ENCODE measurements at places on chromosomes 1 and 21.

DNA sequence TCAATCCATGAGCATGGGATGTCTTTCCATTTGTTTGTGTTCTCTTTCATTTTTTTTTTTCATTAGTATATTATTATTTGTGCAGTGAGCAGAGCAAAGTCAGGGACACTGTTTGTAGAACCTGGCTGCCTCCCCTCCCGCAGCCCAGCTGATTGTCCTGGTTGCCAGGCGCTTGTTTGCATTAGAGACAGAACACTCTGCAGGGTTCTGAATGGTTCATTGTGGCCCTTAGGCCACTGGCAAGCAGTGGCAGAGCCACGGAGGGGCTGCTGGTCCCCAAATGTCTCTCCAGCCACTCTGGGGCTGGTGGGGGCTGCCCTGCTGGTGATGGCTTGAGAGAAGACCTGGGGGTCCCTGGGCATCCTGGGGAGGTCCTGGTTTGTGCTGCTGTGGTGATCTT is 29.0 kb downstream of the ETS2 start:
- no peak for DNase-seq

- peak; percentile 23 for DNase-seq
Observed at GRCh38 chr1:9441451-9442133, 97.7 kb upstream of the SLC25A33 start.

DNA sequence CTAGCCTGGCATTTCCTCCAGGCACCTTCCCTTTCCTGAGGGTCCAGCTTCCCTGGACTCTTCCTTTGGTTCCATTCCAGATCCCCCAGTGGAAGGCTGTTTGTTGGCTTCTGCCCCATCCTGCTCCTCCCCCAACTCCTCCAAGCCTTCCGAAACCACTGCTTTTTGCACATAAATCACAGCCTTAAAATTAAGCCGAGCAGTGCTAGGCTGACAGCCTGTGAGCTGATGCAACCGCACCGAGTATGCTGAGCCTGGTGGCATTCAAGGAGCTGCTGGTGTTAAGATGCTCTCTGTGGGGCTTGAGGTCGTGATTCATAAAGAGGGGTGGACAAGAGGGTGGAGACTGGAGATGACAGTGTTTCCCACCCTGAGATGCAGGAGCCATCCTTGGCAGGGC is 266.6 kb upstream of the C1orf174 start:
- DNase-seq, result no peak

DNA sequence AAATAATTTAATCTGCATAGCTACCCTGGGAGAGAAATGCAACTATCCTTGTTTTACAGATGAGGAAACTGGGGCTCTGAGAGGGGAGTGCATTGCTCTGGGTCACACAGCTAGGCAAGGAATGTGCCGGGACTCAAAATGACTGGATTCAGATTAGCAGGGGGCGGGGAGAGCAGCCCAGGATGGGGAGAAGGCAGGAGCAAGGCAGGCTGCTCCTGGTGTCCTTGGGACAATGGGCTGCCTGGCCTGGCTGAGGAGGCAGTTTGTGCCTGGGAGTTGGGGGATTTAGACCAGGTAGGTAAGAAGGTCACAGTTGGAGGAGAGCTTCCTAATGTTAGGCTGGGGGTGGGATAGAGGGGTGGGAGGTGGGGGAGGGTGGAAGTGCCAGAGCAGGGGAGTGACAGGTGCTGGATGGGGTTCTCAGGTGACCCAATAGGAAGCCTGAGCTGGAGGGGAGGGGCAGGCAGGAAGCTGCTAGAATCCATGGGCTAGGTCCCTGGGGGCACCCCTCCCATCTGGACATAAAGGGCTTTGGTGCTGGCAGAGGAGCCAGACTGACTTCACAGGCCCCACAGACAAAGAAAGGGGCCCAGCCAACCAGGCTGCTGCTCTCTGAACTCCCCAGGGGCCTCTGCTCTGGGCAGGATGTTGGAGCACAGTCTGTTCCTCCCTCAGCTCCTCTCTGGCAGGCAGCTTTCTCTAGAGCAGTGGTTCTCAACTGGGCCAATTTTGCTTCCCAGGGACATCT is 29.0 kb downstream of the TRIM62 start:
- DNase-seq, result no peak

- DNase-seq, result no peak
Observed at GRCh38 chr21:25283720-25284119, 323.6 kb downstream of the MRPL39 start.

- peak; percentile 56 for DNase-seq
Observed at GRCh38 chr1:46131712-46132528, 509 bp downstream of the PIK3R3 start.

DNA sequence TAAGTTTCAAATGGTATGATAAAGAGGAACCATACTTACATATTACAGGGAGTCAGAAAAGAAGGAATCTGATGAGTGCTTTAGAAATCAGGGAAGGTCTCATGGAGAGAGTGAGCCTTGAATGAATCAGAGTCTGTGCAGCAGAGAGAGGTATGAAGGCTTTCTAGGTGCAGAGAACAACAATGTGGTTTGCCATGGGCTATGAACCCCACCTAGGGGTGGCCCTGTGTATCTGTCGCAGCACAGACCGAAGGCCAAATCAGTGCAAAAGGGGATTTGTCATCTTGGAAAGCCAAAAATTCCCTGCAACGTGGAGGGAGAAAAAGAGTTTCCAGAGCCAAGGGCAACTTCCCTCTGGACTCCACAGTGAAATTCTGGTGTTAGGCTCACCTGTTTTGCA is 3.5 kb downstream of the PAPPA2 start:
- no peak for DNase-seq

DNA sequence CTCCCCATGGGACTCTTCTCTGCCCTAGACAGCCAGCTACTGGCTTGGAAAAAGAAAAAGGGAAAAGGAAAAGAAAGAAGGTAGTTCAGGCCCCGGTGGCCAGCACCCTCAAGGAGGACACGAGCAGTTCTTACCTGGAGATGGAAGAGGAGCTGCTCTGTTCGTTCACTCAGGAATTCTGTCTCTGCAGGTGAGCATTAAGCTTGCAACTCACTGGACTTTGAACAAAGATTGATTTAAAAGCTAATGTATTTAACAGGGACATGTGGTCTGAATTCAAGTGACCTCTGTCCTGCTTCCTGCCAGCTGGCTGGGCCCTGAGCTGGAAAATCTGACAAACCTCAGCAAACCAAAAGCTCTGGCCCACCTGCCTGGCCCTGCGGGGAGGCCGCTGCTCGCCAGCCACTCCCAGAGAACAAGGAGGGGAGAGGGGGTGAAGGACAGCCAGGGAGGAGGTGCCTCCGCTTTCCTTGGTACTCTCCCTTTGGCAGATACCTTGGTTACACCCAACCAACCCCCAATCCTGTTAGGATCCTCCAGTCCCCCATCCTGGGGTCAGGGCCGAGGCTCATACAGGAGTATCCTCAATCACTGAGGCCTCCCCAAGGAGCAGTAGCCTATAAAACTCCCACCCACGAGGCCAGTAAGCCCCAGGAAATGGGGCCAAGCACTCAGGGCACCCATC is at the start of gene PDZK1:
TSS of gene PDZK1 (minus strand) at position 186 of the 685 bp plus-strand sequence. CDS start 19,347 bp downstream, outside the sequence.
- no peak for DNase-seq

DNA sequence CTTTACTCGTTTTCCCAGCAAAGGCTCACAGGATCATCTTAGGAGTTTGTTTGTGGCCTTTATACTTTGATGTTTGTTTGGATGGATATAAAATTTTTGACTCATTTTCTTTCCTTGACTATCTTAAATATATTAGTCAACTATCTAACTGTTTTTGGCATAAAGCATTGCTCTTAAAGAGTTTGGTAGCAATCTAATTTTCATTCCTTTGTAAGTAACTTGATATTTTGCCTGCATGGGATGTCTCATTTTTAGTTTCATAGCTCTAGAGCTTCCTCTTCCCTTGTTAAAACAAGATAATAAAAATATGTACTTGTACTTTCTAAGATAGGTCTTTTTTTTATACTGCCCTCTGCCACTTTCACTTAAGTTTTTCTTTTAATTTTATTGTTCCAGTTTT is 161.9 kb downstream of the MAGI3 start:
- DNase-seq, result no peak

DNA sequence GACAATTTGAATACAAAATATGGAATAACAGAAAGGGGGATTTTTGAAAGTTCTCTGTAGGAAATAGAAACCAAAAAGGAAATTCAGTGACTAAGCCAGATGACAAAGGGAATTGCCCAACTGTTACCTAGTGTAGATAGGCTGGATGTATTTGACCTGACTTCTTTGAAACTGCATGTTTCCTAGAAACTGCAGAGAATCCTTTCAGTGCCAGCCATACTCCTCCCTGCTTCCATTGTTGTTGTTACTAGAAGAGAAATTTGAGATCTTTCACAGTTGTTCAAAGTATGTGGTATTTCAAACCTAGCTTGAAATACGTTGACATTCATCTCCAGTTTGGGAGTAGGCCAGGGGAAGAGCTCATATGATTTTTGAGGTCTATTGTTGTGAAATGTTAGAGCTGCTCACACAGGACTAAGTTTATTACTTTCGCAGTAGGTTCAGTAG is 1.8 kb upstream of the GBP5 start:
- DNase-seq, result no peak

GRCh38 chr1:207893737-207894582 is 17.0 kb downstream of the CD34 start:
- no peak for DNase-seq

GRCh38 chr1:222306011-222306410 is 241.9 kb downstream of the HHIPL2 start:
- DNase-seq, result no peak

DNA sequence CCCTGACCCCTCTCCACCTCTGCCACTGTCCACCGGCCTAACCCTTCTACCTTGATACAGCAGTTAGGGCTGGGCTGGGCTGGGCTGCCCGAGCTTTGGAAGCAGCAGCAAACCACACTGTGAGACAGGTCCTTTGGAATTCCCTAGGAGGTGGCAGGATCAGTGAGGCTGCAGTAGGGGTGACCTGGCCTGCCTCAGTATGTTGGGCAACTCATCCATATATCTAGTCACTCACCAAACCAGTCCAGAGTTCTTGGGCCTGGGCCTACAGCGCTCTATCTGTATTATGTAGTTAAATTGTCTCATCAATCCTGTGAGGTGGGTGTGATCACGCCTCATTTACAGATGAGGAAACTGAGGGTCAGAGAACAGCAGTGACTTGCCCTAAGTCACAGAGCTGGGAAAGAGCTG is 13.3 kb upstream of the SYNC start:
- no peak for DNase-seq

DNA sequence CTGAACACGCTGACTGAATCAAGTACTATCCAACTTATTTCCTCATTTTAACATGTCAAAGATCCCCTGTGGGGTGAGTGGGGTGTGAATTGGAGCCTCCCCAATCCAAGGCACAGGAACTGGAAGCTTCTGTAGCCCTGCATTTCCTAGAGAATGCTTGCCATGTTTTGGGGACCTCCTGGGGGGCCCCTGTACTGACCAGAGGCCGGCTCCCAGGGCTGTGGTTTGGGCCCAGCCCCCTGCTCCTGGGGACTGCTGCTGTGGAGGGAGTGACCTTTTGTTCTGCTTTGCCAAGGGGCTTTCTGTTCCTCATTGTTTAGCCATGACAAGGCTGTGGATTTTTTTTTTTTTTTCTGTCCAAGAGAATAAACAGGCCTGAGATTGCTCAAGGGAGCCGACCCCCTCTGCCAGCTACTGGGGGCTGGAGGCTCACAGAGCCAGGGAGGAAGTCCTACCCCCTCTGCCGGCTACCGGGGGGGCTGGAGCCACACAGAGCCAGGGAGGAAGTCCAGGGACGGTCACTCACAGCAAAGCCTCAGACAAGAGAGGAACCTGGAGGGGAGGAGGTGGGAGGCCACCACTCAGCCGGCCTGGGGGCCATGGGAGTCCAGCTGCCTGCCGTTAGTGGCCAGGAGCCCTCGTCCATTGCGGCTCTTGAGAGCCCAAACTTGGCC is 17.4 kb downstream of the TNFRSF1B start:
- DNase-seq, result no peak

GRCh38 chr1:171803045-171803444 is 21.6 kb downstream of the METTL13 start:
- no peak for DNase-seq

GRCh38 chr1:185969524-185969991 is 235.4 kb downstream of the HMCN1 start:
- no peak for DNase-seq

DNA sequence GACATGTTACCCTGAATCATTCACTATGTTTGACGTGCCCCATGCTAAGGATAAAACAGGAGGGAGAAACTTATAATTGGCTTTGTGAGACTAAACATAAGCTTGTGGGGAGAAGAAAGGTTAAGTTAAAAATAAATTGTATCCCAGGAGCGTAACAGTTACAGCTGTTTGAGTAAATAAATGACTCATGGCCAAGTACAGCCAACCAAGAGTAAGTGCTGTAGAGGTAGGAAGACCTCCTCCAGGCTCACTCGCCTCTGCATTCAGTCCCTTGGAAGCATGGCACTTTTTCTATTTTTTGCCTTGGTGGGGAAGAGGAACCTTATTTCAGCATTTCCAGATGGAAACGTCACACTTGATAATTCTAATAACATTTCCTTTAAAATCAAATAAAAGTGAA is 116.5 kb downstream of the ZP4 start:
- DNase-seq, result no peak

- DNase-seq, result no peak
Observed at GRCh38 chr1:203410182-203410900, 59.4 kb upstream of the FMOD start.

GRCh38 chr1:240687820-240688219 is 75.9 kb upstream of the GREM2 start:
- no peak for DNase-seq

- no peak for DNase-seq
Observed at GRCh38 chr1:119083980-119084379, 56.5 kb downstream of the WARS2 start.

DNA sequence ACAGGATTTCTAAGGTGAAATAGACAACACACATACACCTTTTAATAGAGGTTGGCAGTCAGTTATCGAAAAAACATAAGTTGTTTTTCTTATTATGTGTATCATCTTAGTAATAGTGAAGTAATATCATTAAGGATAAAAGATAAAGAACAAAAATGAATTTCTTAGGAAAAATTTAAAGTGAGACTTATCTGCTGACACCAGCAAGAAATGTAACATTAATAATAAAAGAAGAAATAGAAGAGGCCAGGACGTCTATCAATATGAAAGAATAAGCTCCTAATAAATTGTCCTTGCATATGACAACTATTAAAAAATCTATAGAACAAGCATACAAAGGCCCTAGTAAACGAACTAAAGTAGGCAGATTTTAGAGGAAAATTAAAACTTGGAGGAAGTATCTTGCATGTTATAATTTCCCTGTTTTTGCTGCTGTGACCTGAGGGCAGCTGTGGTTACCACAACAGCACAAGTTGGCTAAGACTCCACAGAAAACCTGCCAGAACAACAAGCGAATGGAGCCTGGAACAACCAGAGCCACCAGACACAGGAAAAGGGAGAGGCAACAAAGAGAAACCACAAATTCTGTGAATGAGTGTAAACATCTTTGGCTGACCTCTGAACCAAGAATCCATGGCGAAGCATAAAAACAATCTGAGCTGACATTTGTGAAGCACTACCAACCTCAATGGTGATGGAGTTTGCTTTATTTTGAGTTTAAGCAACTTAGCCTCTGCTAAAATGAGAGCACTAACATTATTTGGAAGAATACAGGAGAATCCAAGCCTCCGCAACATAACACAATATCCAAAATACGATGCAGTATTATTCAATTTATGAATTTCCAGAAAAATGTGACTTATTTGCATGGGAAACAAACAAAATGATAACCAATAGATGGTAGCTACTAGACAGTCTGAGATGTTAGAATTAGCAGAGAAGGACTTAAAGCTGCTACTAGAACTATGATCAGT is 207.5 kb downstream of the KCNT2 start:
- DNase-seq, result no peak

Measured in NCI-H2227 treated with DMSO at 0.1 percent for 48 hours (cell line).